ENCODE measurements at places on chromosomes 6 and 20.

- peak; percentile 63 for DNase-seq
These were observed 66.7 kb upstream of the ZNF217 start for GRCh38 chr20:53660078-53660909.

GRCh38 chr6:106187424-106187982, 101.4 kb downstream of the PRDM1 start:
- DNase-seq = no peak

DNA sequence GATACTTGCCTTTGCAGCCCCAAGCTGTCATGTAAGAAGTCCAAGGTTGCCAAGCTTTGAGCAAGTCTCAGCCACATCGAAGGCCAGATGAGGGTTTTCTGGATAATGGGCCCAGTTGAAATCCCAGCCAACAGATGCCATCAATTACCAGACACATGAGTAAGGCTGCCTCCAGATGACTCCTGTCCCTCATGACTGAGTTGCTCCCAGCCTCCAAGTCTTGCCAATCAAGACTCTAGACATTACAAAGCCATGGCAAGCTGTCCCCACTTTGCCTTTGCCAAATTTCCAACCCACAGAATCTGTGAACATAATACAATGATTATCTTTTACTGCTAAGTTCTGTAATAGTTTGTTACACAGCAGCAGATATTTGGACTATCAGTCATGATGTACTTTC, 76.8 kb upstream of the ARMC2 start:
- DNase-seq = no peak

DNA sequence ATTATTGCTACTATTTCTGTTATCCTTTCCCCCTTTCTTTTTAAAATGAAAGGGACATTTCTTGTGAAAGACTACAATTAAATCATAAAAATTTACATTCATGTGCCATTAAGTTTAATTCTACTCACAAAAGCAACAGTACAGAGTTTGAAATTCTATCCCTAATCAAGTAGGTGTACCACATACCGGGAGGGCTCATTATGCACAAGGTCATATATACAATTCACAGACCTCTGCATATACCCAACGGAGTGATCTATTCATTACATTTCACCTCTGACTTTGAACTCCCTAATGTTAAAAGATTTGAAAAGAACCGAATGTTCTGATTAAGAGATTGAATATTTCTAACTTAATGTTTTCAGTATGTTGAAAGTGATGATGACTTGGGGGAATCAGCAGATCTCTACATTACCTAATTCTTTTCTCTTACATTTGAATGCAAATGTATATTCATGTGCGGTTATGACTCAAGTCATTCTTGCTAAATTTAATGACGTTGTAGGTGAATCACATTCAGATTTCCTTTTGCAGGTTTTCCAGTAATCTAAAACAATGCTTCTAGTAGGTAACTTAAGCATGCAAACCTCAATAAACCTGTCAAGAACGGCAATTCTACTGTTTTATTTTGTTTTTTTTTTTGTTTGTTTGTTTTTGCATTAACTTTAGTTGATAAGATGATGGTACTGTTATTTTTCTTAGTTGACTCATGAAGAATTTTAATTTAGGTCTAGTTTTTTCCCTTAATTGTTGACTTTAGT, 7.3 kb downstream of the EYA4 start:
- no peak for DNase-seq

- no peak for DNase-seq
These were observed 27.8 kb downstream of the SLC23A2 start for GRCh38 chr20:4973330-4974097.

GRCh38 chr20:48459722-48460395, 367.9 kb downstream of the PREX1 start:
- DNase-seq = no peak

DNA sequence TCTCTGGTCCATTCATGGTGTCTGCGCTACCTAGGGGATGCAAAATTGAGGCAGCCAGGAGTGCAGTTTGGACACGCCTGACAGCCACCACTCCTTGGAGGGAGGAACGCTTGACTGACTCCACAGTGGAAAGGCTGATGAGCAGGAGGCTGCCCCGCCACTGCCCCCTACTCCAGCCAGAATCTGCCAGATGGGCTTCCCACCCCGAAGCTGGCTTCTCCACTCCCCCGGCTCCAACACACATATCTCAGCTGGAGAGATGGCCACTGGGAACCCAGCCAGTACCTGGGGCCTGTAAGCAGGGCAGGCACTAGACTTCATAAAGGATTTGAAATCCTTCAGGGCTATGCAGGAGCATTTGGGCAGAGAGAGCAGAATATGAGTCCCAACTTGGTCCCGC, 51.4 kb upstream of the BLCAP start:
- DNase-seq = no peak

GRCh38 chr6:74320074-74320473, 624.1 kb downstream of the CD109 start:
- DNase-seq = peak; percentile 8

DNA sequence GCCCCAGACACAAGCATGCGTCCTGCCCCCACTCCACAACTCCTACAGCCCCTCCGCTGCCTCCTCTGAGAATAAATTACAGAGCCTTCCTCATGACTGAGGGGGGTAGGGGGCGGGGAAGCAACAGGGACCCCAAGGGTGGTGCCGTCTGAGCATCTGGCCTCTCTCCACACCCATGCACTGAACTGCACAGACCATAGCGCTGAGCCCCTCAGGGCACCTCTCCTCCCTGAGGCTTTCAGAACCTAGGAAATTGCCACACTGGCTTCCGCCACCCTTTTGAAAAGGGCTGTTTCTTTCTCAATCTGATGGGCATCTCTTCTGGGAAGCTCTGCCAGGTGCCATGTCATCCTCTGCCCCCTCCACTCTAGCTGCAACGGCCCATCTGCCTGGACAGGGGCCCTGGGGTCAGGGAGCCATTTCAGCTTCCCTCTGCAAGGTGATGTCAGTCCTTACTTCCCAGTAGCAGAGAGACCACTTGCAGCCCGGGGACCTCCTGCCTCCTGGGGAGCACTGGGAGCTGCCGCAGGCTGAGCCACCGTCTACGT, 2.5 kb downstream of the CST7 start:
- DNase-seq = peak; percentile 37

DNA sequence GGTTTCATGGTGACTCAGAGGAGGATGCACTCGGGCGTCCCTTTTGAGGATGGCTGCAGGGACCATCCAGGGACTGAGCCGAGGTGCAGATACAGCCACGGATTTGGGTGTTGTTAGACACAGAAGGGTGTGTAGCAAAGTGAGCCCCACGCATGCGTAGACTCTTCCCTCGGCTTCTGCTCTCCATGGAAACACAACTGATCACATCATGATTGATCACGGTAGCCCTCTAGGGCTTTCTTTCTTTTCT, 606 bp upstream of the ULBP1 start:
- peak; percentile 72 for DNase-seq

GRCh38 chr20:63835021-63835858, 4.2 kb upstream of the ZBTB46 start:
- DNase-seq = peak; percentile 99

DNA sequence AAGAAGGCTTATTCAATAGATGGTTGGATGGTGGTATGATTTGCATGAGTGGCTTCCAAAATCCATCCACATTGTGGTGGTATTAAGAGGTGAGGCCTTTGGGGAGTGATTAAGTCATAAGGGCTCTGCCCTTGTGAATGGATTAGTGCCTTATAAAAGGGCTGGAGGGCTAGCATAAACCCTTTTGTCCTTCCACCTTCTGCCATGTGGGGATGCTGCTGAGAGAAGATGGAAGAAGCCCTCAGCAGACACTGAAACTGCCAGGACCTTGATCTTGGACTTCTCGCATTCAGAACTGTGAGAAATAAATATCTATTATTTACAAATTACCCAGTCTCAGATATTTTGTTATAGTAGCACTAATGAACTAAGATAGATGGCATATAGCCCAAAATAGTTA, 27.8 kb upstream of the SRPK1 start:
- DNase-seq = peak; percentile 46

DNA sequence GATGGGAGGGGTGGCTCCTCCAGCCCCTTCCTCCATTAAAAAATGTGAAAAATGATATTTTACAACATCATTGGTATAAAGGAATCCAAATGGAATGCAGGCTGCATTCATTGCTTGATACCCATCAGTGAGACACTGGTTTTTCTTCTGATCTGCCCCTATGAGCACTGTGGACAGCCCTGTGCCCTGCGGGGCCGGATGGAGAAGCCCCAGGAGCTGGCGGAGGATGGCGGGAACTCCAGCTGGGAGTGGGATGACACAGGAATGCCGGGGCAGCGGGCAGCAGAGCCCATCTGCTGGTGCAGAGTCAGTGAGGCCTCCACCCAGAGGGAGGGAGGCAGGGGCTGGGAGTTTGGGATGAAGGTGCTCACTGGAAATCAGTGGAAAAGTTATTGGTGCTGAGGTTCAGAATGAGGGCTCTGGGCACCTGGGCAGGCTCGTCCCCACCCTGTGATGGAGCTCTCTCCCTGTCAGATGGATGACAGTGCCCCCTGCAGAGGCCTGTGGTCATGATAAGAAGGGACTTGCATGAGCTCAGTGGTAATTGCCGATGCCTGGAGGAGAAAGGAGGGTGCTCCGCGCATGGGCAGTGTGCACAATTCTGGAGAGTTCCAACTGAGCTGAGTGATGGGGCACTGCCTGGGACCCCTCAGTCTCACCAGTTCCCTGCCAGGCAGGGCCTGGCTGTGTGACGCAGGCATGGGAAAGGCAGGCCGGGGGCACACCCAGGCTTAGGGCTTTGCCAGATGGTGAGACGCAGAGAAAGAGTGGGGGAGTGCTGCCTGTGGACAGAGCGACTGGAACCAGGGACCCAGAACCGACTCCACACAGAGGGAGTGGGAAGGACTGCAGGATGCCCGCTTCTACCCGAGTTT, 23.2 kb downstream of the CTCFL start:
- DNase-seq = peak; percentile 58
